Caco-2 (cell line): ENCODE measurements at places on chromosomes 4 and X. TPM values are rescaled to one million over a fixed set of nuclear protein-coding genes. Genes with fewer than 3 reads are reported as not detected.

The TRIM60 gene
- not detected in 2 replicates for total RNA-seq

DNA sequence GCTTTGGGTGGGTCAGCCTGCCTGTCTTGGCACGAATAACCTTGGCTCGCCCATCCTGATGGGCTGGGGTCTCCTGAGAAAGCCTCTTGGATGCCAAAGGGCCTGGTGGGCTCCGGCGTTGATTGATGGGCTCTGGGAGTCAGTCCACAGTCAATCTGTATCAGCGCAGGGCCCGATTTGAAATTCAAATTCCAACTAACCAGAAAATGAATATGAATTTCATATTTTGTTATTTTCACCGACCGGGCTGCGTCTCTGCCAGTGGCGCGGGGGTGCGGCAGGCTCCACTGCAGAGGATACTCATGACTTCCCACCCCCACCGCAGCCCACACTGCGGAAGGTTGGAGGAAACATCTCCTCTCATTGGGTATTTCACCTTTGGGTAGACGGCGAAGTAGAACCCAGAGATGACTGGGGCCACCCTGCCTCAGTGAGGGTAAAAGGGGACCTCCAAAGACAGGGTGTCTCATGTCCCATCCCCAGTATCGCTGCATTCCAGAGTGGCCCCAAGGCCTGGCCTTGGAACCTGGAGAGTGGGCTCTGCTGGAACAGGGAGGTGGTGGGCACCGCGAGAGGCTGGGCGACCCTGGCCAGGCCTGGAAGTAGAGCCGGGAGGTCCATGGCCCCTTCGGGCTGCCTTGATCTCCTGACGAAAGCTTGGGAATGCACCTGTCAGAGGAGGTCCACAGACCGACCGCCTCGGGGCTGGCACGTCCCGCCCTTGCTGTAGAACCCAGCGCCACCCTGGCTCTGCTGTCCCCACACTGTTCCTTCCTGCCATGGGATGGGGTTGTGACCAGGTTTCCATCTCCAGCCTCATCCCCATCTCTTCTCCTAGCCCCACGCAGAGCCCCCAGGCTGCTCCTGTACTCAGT, 54.8 kb upstream of the SORCS2 start:
- DNase-seq, result no peak

DNA sequence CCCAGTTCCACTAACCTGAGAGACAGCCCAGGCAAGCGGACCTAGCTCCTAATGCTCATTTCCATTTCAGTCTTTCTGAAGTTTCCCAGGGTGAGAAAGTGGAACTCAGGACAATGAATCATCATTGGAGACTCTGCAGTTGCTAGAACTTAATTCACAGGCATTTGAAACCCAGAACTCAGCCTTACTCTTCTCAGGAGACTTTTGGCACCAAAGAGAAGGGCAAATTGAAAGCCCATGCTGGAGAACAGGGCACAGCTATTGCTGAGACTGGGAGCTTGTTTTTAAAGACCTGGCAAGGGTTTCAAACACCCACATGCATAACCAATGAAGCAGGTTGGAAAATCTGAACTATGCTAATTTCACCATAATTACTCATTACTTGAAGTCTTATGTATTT, 36.0 kb downstream of the BST1 start:
- DNase-seq, result no peak

The SGMS2 gene
- total RNA-seq, result 3.4 and 5.6 TPM in 2 replicates

DNA sequence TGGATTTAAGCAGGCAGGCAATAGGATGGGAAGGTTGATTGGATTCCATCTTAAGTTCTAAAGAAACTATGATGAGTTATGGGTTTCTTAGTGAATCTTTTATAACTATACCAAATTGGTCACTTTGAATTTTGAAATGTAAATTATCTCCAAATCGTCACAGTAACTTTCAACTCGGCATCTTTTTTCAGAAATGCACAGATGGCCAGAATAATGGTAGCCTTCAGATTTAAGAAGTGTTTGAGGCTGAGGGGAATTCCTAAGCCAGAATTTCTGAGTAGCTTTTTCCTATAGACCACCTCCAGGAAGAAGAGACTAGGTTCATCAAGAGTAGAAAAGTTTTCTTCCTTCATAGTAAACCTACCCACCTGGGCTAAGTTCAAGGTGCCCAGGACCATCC, 663.7 kb upstream of the TENM3 start:
- no peak for DNase-seq

GRCh38 chr4:13478707-13479106, 5.4 kb downstream of the RAB28 start:
- DNase-seq, result no peak

- peak; percentile 15 for DNase-seq
Measured at GRCh38 chrX:2629316-2630007, 61.6 kb upstream of the CD99 start.
